Body of pancreas (tissue), 4 donors: ENCODE measurements at places on chromosomes 5 and 9.

GRCh38 chr5:7597059-7597642 lies 201.2 kb downstream of the ADCY2 start:
- DNase-seq = no peak

- no peak for DNase-seq
Observed at GRCh38 chr9:33131790-33132772, 35.1 kb downstream of the B4GALT1 start.

DNA sequence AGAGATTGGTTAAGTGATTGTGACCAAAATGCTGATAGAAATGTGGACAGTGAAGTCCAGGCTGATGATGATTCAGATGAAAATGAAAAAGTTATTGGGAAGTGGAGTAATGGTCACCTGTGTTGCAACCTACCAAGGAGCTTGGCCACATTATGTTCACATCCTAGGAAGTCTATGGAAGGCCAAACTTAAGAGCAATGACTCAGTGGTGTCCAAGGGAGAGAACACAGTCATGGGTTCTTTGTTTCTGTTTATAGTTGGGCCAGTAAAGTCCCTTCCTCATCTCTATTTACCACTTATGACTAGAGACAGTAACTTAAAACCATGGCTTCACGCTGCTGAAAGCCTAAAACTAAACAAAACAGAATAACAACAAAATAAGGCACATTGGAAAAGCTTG lies 555.3 kb upstream of the DAB2 start:
- DNase-seq = no peak

GRCh38 chr5:135864503-135865435 lies 30.3 kb downstream of the SLC25A48 start:
- DNase-seq = no peak

DNA sequence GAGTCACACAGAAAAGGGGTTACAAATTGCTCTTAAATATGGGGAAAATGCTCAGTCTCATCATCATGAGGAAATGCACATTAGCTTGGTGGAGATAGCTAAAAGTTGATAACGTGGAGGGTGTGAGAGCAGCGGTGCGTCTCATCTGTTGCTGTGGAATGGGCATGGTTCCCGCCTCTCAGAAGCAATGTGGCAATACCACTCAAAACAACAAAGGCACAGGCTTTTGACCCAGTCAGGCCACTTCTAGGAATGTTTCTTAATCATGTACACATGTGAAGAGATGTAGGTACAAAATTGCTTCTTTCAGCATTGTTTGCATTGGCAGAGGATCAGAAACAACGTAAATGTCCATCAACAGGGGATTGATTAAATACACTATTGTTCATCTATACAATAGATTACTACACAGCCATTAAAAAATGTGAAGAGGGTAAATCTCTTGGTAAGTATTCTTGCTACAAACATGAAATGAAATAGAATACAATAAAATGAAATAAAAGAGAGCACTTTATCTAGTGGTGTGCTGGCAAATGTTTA lies 212.6 kb upstream of the MSX2 start:
- no peak for DNase-seq

- DNase-seq = no peak
Observed at GRCh38 chr5:55691265-55692105, 20.6 kb downstream of the SLC38A9 start.

DNA sequence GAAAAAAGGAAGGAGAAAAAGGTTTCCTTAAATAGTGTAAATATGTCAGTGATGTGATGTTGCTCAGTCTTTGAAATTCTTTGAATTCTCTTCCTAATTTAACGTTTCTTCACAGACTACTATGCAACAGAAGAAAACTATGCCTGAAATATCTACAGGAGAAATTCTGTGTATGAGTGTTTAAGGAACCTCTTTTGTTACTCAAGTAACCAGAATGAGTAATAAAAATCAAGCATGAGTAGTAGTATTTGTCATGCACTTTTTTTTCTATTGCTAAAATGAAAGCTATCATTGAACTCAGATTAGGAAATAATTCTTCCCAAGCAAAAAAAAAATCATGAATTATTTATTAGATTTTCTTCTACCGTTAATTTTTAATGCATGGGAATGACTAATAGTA lies 20.3 kb upstream of the THG1L start:
- no peak for DNase-seq

GRCh38 chr5:1316588-1317340 lies 21.9 kb upstream of the TERT start:
- DNase-seq = no peak

DNA sequence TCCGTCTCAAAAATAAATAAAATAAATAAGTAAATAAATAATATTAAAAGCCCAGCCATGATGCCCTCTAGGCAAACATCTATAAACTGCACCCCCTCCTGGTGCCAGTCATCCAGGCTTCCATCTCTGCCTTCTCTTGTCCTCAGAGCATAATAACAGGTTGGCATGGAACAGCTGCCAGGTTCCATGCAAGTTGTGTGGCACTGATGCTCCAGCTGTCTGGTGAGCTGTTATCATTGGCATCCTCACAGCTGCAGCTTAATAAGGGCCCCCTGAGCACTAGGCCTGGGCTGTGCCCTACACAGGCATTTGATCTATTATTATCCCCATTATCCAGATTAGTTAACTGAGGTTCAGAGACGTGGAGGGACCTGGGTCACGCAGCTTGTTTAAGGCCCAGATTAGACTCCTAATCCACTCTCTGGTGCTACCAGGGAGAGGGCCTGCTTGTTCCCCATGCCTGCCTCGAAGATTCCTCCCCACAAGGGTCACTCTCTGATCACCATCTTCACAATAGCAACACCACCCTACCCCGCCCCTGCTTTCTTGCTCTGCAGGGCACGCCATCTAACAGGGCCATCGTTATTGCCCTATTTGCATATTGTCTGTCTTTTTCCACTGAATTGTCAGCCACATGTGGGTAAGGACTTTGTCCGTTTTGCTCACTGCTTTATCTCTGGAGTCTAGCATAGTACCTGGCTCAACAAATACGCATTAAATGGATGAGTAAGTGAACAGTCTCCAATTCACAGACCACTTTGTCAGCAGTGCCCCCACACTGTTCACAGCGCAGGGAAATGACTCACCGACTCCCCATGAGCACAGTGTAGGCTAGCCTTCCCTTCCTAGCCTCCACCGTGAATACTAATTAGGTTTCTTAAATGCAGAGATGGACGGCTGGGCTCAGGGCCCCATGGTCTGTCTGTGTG lies 1.5 kb upstream of the DNM1 start:
- no peak for DNase-seq

- DNase-seq = peak; percentile 66
Observed at GRCh38 chr5:123496892-123497291, 15.1 kb upstream of the CSNK1G3 start.

DNA sequence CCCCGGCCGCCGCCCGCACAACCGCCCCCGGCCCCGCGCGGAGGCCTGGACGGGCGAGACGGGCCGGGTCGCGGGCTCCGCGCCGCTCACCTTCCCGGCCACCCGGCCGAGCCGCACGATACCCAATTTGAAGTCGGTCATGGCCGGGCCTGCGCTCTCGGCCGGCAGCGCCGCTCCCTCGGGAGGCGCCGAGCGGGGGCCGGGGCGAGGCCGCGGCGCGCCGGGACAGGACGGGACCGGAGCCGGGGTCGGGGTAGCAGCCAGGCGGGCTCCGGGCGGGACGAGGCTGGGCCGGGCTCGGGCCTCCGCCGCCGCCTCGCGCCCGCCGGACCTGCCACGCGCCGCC lies 216 bp downstream of the ZMYND19 start:
- DNase-seq = no peak

- DNase-seq = no peak
Observed at GRCh38 chr5:133792655-133793054, 175.8 kb downstream of the C5orf15 start.

DNA sequence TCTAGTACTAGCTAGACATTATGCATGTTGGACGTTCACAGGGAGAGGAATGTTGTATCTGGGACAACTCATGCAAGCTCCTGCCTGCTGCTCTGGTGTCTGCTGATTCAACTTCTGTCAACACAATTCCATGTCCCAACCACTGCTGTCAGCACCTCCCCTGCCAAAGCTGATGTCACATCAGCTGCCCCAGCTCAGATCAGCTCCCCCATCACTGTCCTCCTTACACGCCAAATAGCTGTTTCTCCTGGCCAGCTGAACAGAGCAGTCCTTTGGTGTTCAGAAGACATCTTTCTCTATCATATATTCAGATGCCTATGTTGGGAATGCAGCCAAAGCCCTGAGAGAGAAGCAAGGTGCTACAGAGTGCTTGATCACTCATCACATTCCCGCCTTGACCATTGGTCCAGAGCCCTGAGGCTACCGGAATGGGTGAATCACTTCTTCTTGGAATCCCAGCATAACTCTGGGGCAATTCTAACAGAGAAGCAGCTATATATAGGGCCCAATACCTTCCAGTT lies 223.3 kb downstream of the SEC61B start:
- no peak for DNase-seq

- DNase-seq = no peak
Observed at GRCh38 chr9:137354153-137354844, 52.2 kb upstream of the NRARP start.

- DNase-seq = no peak
Observed at GRCh38 chr9:129745200-129745599, 7.6 kb downstream of the PTGES start.

DNA sequence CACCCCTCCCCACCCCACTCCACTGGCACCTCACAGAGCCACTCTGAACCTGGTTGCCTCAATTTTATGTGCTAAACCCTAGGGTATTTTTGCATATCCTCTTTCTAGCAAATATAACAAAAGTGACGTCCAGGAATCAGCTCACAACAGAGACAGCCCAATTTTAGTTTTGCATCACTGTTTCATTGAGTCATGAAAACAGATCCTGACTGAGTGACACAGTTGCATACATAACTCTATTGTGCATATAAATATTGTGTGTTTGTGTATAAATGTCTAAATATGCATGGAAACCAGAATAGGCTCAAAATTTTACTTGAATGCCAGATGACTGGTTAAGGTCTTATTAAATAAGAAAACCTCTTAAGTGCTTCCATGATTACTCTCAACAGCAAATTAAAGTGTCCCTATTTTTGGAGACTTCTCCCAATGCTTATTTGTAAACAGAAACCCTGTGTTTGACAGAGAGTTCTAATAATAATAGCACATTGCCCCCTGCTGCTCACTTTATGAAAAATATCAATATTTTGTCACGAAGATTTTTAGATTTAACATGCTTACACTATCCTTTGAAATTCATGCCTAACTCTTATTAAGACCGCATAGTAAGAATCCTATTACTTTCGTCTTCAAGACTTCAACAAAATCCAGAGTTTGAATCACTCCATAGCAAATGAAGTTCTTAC lies 75.5 kb upstream of the PRRC1 start:
- DNase-seq = no peak

DNA sequence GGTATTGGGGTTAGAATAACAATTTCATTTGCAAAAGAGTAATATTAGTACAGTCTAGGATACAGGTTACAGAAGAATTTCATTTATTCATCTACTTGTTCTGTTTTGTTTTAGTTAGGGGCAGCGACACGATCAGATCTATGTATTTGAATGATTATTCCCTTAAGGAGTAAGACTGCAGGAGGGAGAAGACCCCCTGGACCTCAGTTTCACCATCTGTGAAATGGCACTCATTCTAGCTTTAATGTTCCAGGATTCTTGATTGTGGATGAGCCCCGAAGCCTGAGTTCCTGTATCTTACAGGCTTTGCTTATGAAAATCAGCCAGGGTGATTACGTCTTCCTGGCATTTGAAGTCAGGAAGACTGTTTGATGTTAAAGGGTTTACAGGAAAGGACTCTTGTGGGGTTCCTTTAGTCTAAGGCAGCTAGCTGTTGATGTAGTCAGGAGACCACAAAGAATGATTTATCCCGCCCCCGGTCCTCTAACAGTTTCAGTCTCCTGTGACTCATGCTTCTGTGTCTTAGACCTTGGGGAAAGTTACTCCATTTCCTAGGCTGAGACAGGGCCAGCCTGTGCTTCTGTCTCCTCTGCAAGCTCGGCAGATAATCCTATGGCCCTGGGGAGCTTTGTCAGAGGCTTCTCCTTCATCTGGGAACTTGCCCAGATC lies 11.5 kb downstream of the SMIM3 start:
- DNase-seq = no peak

DNA sequence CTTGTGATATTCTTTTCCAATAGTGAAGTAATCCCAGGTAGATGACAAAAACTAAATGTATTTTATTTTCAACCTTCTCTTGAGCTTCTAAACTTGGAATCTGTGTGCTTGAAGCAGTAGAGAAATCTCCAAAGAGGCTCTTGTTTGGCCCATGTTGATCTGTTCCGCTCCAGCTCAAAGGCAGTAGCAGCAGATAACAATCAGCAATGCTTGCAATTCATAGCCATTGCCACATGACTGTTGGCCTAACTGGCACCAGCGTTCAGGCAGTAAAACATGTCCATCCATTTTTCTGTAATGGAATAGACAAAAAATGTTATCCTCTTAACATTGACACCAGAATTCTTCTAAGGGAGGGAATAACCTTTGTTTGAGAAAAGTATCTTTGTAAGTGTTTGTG lies 270.7 kb upstream of the MSX2 start:
- DNase-seq = no peak

GRCh38 chr9:135487281-135488012 lies 7.9 kb downstream of the PPP1R26 start:
- no peak for DNase-seq

DNA sequence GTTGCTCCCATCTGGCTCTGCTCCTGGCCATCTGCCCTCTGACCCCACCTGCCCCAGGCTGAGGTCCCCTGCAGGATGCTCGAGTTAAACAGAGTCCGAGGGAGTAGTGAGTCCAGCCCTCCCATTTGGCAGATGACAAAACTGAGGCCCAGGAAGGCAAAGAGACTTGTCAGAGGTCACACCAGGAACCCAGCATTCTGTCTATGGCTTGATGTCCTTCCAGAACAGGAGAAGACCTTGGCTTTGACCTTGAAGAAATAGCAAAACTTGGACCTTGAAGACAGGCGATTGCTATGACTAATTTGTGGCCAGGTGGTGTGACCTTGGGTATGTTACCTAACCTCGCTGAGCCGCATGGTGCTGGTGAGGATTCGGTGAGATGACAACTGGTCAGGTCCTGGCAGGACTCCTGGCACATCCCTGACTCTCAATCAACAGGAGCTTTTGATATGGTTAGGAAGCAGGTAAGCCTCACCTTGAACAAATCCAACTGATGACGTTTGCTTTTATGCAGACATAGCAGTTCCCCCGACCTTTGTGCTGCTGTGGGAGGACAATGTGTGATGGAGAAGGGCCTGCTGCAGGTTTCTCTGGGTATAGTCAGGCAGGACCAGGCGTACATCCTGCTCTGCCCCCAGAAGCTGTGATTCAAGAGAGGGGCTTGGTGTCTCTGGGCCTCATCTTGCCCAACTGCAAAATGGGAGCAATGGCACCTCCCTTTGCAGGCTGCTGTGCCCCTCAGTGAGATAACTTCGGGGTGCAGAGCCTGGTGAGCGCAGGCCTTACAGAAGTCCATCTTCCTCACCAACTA lies 198.7 kb downstream of the C9orf50 start:
- no peak for DNase-seq

DNA sequence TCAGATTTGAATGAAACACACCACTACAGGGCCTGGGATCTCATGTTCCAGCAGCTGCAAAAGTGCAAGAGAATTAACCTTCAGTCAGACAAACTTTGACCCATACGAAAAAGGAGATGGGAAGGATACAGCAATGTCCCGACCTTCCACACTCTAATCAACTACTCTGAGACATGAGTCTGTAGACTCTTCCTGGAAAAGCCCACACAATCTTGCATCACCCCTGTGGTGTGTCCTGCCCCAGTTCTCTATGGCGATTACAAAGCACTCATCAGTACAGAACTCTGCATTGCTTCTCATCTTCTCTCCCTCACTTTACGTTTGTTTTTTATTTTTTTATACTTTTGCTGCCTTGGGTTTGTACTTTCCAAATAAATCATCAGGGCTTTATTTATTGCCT lies 241.0 kb upstream of the KIF2A start:
- no peak for DNase-seq
